BJ (cell line): ENCODE measurements at places on chromosomes 16 and 17.

DNA sequence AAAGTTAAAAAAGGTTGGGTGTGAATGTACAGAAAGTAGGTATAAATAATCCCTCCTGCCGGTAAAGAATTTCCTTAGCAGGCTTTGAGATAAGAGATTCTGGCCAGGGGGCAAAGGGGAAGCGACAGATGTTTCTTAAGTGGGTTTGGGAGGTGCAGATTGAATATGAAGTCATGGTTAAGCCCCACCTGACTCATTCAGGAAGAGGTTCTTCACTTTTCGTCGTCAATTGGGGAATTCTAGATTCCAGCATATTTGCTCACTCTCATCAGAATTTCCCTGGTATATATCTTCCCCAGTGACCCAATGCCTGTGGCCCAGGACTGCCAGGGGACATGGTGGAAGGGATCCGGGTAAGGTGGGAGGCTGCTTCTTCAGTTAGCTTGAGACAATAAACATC lies 127.8 kb downstream of the CPPED1 start:
- DNase-seq: no peak

DNA sequence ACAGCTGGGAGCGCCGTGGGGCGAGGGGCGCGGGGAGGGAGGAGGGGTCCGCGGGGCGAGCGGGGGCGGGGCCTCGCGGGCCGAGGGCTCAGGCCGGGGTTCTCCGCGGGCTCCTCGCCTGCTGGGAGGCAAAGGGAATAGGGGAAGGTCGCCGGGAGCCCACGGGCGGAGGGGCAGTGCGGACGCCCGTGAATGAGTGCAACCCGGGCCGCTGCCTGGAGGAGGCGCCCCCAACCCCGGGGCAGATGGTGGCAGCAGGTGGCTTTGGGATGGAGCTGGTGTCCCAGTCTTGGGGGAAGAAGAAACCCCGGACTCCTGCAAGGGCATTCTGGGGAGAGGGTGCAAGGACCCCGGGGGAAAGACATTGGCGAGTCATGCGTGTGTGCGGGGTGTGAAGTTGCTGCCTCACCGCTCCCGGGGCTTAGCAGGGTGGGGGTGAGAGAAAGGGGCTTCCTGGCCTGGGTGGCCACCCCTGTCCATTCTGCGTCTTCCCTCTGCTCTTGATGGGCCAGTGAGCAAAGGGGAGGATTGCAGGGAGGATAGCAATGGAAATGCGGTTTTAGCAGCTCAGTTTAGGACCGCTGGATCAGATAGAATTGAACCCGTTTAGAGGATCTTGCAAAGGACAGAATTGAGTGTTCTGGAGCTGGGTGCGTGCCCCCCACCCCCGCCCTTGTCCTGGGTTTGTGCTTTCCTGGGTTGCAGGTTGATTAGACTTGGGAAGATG lies 526 bp downstream of the KIAA0513 start:
- DNase-seq: no peak

DNA sequence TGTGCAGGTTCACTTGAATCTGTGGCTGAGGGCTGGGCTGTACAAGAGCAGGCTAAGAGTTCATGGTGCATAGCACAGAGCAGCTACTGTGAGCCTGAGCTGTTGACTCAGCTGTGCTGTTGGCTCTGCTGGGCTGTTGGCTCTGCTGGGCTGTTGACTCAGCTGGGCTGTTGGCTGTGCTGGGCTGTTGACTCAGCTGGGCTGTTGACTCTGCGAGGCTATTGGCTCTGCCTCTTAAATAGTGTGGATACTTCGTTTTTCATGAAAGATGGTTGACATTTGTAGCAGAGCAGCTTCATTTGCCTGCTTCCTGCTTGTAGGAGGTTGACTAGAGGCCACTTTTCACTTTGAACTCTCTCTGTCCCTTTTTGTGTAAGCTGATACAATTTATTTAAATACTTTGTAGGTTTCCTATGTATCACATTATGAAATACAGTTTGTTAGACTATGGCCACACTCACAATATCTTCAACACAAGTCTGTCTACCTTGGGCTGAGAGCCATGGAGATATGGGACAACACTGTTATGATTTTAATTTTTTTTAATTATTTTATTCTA lies 40.3 kb upstream of the CCNF start:
- peak; percentile 5 for DNase-seq

GRCh38 chr16:9327253-9327652 lies 235.8 kb downstream of the HAPSTR1 start:
- no peak for DNase-seq

DNA sequence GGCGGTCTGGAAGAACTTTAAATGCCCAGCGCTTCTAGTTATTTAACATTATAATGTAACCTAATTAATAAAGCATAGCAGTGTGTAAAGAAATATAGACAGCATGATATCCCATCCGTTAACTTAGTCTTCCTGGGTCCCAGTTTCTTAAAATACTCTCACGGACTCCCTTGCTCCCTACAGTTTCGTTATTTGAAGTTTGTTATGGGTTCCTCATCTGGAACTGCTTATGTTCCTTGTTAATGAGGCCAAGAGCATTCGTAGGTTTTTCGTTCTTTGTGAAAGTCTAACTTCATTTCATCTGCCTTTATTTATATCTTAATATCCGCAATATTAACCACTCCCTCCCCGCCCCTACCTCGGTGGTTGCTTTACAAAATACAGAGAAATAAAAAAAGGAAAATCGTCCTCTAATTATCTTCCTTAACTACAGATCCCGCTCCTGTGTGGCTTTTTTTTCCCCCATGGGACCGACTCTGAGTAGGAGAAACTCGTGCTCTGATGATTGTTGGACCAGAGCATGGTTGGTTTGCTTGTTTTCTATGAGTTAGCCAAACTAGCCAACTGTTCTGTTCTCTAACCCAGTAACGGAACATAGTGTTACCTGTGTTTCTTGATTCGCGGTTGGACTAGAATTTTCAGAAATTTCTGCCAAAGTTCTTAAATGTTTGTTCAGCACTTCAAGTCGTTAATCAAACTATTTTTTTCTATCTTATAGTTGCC lies 863 bp downstream of the ADPRM start:
- no peak for DNase-seq

- no peak for DNase-seq
These were observed 474.4 kb downstream of the SLC39A11 start for GRCh38 chr17:72618001-72618509.

DNA sequence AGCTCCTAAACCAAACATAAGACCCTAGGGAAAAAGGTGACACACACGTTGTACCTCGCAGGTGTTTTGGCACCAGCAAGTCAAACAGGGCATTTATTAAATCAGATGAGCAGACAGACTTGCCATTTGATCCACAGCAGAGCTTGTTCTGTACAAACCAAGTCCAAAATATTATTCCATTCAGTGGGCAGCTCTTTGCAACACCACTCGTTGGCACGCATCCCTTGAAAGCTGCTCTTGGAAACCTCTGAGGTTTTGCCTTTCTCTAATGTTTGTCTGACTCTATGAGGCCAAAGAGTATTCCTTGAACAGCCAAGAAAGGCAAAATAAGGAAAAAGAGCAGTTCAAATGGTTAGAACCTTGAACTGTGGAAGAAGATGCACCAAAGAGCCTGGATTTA lies 12.7 kb downstream of the TMEM100 start:
- DNase-seq: no peak

GRCh38 chr17:3574231-3574630 lies 16.6 kb upstream of the TRPV3 start:
- DNase-seq: no peak

GRCh38 chr17:27808628-27809027 lies 8.3 kb upstream of the NOS2 start:
- no peak for DNase-seq

DNA sequence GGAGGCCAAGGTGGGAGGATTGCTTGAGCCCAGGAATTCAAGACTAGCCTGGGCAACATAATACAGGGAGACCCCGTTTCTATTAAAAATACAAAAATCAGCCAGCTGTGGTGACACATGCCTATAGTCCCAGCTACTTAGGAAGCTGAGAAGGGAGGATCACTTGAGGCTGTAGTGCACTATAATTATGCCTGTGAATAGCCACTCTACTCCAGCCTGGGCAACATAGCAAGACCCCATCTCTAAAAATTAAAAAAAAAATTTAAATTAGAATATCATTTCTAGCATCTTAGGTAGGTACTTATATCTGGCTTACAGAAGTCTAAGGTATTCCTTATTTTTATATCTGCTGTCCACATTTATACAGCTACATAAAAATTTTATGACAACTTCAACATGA lies 7.5 kb upstream of the SMG8 start:
- no peak for DNase-seq

DNA sequence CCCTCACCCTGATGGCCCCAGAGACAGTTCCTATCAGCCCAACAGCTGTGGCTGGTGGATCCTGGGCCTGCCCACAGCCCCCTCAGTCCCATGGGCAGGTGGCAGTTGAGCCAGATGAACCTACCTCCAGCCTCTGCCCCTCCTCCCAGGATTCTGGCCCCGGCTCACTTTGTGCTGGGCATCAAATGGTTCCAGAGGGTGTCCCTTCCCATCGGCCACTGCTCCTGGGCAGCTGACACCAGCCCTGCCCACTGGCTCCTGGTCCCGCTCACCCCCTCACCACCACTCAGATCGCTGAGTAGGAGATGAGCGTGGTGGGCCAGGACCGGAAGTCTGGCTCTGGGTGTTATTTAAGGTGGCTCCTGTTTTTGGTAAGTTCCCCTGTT lies 2.0 kb downstream of the TTYH2 start:
- no peak for DNase-seq

DNA sequence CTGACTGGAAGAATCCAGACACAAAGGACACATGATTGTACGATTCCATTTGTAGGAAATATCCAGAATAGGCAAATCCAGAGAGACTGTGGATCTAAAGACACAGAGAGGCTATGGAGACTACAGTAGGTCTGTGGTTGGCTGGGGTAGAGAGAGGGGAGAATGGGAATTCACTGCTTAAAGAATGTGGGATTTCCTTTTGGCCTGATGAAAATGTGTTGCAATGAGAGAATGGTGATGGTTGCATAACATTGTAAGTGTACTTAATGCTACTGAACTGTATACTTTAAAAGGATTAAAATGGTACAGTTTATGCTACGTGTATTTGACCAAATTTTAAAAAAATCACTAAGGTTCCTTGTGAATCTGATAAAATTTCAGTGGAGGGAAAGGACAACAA lies 62.1 kb downstream of the GPRC5B start:
- no peak for DNase-seq

- DNase-seq: no peak
These were observed 153.2 kb upstream of the KCNJ18 start for GRCh38 chr17:21539146-21539545.

DNA sequence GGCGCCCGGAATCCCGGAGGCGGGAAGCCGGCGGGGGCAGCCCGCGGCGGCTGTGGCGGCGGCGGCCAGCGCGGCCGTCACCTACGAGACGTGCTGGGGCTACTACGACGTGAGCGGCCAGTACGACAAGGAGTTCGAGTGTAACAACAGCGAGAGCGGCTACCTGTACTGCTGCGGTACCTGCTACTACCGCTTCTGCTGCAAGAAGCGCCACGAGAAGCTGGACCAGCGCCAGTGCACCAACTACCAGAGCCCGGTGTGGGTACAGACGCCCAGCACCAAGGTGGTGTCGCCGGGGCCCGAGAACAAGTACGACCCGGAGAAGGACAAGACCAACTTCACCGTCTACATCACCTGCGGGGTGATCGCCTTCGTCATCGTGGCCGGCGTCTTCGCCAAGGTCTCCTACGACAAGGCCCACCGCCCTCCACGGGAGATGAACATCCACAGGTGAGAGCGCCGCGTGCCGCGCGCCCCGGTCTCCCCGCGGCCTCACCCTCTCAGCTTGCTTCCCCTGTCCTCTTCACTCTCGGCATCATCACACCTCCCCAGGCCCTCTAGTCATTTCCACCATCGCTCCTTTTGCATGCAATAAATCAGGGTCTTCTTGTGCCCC lies 706 bp downstream of the SHISA6 start:
- DNase-seq: no peak

DNA sequence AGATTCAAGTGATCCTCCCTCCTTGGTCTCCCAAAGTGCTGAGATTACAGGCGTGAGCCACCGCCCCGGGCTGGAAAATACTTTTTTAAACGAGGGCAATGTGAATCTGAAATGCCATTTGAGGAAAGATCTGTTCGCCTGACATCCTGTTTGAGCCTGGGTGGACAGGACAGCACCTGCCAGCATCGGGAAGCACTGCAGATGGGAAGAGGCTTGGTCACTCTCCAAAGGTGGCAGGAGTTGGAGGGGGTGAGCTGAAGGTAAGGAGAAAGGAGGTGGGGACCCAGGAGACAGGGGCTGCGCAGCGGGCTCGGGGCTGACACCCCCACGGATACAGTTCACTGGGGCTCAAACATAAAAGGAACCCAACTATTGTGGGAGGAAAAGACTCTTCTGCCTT lies 3.9 kb upstream of the BIRC5 start:
- DNase-seq: no peak

DNA sequence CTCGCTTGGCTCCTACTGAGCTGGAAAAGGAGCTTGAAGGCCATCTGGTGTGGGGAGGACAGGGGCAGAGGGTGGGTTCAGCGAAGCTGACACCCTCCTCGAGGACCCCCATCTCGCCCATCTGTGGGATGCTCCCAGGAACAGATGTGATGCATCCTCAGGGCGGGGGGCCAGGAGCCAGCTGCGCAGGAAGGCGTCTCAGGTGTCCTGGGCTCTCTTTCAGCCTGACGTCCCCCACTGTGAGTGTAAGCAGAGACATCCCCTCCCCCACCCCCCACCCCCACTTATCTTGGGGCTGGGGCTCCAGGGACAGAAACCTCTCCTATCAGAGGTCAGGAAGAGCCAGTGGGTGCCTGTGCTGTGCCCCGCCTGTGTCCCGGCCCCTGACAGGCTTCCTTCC lies 16.2 kb downstream of the KIF19 start:
- DNase-seq: no peak

GRCh38 chr17:43183921-43184320 lies 12.9 kb downstream of the NBR1 start:
- no peak for DNase-seq

DNA sequence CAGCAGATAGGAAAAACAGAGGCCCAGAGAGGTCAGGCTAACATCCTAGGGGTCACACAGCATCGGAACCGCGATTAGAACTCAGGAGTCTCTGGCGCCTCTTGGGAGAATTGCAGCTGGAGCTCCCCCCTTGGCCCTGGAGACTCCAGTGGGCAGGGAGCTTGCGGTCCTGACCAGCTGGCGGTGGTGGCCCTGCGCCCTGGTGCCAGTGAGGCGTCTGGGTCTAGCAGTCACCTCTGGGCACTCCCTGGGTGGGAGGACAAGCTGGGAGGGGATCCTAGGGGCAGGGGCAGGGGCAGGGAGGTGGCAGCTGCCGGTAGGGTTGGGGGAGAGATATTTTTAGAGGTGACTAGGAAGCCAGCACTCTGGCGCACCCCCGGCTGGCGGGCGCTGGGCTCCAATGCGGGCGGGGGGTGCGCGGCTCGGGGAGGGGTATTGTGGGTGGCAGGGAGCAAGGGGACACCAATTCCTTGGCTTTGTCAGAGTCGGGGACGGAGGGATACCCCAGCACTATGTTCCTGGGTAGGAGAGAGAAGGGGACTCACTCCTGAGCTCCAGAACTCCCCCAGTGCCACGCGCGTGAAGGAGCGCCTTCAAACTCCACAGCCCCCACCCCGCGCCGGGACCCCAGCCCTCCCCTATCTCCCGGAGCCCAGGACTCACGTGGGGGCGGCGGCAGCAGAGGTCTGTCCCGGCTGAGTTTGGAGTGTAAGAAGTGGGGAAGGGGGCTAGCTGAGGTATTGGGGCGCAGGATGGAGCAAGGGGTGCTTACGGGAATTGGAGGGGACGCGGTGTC lies 584 bp downstream of the PHOSPHO1 start:
- no peak for DNase-seq

- no peak for DNase-seq
These were observed 58.3 kb downstream of the SRCIN1 start for GRCh38 chr17:38547444-38547843.

GRCh38 chr17:59702304-59702703 lies 4.9 kb downstream of the PTRH2 start:
- no peak for DNase-seq
